Activated CD8-positive, alpha-beta memory T cell treated with anti-CD3 and anti-CD28 coated beads for 24 hours (primary cell): ENCODE measurements at places on chromosomes 5 and 9.

GRCh38 chr9:124501771-124502320 is 5.4 kb downstream of the NR5A1 start:
- DNase-seq, result no peak

DNA sequence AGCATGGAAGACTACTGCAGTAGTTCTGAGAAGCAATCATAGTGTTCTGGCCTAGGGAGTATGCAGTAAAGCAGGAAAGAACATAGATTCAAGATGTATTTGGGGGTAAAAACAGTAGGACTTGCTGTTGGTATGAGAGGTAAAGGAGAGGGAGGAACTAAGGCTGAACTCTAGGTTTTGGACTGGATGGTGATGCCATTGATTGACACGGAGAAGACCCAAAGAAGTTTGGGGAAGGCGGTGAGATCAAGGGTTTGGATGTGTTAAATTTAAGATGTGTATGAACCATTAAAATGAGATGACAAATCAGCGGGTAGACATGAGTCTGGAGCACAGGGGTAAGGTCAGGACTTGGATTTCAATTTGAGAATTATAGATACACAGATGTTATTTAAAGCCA is 2.0 kb upstream of the CDC37L1 start:
- DNase-seq, result no peak

DNA sequence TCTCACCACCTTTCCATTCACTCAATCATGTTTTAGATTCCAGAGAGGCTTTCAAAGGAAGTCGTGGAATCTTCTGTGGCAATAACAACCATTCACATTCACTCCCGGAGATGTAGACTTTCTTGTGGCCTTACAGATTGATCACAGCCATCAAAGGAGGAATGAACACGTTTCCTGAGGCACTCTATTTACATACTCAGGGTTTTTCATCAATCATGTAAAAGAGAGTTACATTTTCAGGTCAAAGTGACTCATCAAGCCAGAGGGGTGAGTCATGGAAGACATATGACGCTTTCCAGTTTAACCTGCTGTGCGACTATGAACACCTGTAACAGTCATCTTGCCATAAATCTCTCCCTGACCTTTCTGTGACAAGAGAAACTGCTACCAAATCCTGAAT is 39.3 kb upstream of the RAD23B start:
- no peak for DNase-seq

- DNase-seq, result no peak
Observed at GRCh38 chr9:126114850-126115460, 211.7 kb upstream of the MVB12B start.

DNA sequence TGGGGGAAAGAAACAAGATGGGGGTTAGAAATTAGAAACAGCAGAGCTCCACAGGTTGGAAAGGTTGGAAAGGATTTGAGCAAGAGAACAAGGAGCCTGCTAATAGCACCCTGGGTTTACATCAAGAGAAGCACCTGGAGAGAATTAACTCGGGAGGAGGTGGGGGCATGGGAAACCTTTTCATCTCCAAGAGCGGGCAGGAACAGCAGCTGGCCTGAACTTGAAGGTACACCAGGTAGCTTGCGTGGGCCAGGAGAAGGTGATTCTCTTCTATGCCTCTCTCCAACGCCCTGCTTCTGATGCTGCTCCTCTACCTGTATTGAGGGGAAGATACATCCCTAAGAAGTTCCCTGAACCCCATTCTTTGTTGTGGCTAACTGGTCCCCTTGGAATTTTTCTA is 37.1 kb upstream of the GLRX start:
- DNase-seq, result no peak

GRCh38 chr5:168752012-168752411 is 172.8 kb upstream of the PANK3 start:
- DNase-seq, result peak; percentile 42

GRCh38 chr5:171462928-171463861 is 43.7 kb downstream of the FGF18 start:
- DNase-seq, result no peak

GRCh38 chr5:157855404-157855994 is 3.4 kb downstream of the CLINT1 start:
- no peak for DNase-seq

DNA sequence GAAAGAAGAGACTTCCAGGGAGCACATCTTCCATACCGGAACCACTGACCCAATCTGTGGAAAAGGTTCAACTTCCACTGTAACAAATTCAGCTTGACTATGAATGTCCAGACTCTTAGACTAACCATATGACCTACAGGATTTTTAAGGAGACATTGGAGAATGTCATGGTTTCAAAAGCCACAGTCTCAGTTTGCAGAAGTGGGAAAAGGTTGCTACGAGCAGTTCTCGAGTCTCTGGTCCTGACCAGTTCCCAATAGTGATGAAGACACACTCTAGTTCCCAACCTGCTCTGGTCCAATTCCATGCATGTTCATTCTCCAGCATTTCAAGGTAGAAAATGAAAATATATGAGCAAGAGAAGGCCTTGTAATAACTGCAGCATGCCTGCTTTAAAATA is 158.0 kb downstream of the MAPKAP1 start:
- no peak for DNase-seq

DNA sequence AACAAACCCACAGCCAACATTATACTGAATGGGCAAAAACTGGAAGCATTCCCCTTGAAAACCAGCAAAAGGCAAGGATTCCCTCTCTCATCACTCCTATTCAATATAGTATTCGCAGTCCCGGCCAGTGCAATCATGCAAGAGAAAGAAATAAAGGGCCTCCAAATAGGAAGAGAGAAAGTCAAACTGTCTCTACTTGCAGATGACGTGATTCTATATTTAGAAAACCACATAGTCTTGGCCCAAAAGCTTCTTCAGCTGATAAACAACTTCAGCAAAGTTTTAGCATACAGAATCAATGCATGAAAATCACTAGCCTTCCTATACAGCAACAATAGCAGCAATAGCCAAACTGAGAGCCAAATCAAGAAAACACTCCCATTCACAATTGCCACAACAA is 333.7 kb upstream of the EDIL3 start:
- no peak for DNase-seq

- no peak for DNase-seq
Observed at GRCh38 chr9:16499892-16500291, 370.6 kb downstream of the BNC2 start.

GRCh38 chr9:88551546-88552137 is 16.7 kb downstream of the NXNL2 start:
- no peak for DNase-seq

DNA sequence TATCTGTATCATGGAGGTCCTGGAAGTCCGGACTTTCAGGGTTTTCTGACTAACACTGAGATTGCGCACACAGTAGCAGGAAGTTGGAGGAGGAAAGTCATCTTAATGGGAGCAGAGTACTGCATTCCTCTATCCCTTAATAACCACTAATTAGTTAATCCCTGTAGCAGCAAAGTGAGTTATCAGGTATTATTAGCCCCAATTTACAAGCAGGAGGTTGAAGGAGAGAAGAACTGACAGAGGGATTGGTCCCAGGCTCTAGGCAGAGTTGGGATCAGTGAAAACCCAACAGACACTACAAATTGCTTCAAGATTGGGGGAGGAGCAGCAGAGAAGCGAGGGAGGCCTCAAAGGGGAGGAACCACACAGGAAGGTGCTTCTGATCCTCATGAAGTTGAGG is 74.5 kb upstream of the XPA start:
- no peak for DNase-seq

GRCh38 chr5:171678646-171679045 is 107.0 kb upstream of the SMIM23 start:
- DNase-seq, result no peak

DNA sequence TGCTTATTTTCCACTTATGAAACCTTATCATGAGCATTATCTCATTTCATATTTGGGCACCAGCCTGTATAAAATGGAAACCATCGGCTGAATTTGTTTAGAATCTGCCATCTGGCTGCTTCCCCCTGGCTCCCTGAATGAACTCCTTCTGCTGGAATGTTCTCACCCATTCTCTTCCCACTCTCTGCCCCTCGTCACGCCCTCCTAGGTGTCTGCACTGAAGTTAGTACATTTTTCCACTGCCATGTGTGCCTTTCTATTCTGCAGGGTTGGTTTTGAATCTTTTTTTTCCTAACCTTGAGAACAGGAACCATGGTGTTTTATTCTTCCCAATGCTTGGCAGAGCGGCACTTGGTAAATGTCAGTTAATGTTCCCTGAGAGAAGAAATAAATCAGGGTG is 359.7 kb downstream of the MLLT3 start:
- no peak for DNase-seq

- no peak for DNase-seq
Observed at GRCh38 chr9:37924538-37924937, 20.6 kb upstream of the SLC25A51 start.

GRCh38 chr9:90795084-90795483 is 6.5 kb upstream of the SYK start:
- no peak for DNase-seq

DNA sequence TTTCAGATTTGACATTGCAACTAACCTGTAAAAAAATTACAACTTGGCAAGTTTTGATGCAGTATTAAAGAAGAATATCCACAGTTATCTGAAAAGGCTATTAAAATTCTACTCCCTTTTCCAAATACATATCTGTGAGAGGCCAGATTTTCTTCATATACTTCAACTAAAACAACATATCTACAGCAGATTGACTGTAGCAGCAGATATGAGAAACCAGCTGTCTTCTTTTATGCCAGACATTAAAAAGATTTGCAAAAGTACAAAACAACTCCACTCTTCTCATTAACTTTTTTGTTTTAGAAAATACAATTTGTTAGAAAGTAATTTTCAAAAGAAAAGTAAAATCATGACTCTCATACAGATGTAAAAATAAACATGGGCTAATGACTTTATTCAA is 281.1 kb upstream of the PCSK5 start:
- DNase-seq, result no peak

DNA sequence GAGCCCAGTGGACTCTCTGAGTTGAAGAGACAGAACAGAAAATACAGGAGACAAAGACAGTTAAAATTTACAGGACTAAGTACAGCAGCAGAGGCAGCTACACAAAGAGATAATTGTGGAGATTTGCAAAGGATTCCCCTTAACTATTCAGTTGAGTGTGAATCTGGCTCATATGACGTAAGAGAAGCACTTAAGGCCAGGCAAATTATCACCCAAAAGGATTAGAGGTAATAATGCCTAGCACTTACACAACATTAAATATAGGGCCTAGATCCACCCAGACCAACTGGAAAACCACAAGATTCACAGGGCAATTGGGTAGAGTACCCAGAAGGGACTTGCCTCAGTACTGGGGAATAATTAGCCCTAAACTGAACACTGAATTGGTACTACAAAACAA is 41.3 kb downstream of the ADAMTS6 start:
- DNase-seq, result no peak

GRCh38 chr9:36141288-36141687 is 4.8 kb downstream of the GLIPR2 start:
- no peak for DNase-seq

- DNase-seq, result no peak
Observed at GRCh38 chr9:36194326-36195000, 3.7 kb downstream of the CLTA start.
